ENCODE measurements at places on chromosomes 16 and 17. TPM values are rescaled to one million over a fixed set of nuclear protein-coding genes. Genes with fewer than 3 reads are reported as not detected.

Gene ORAI3
- 27.6 TPM for total RNA-seq

- no peak overlapping the region for H3K27ac ChIP-seq
- peak; percentile 54 for DNase-seq
- no peaks in the 10 kb centered on the region for H3K4me1 ChIP-seq
- H3K36me3 ChIP-seq = no peaks in the 10 kb centered on the region
Observed at GRCh38 chr17:9959377-9959981, 54.4 kb upstream of the RCVRN start.

Gene GHDC
- total RNA-seq = 8.2 TPM

DNA sequence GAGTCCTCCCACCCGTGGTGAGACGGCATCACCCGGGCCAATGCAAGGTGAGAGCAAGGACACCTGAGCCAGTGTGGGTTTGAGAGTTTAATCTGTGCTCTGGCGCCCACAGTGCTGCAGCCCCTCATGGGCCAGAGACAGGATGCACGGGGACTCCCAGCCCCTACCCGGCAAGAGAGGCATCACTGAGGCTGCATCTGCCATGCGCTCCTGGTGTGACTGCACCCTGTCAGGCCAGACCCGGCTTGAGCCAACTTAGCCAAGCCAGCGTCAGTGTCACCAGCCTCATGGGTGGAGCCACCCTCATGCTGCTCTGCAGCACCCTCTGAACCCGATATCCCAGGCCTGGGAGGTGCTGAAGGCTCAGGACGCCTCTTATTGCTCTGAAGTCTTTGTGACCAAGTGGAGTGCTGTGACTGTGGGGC lies 1.3 kb upstream of the BRICD5 start:
- no peaks in the 10 kb centered on the region for H3K27me3 ChIP-seq
- no peak overlapping the region for H3K4me3 ChIP-seq
- no peak for DNase-seq
- no peak overlapping the region for H3K27ac ChIP-seq

- H3K36me3 ChIP-seq = no peaks in the 10 kb centered on the region
- DNase-seq = no peak
- H3K4me3 ChIP-seq = peak overlapping the region; percentile 19
- H3K27ac ChIP-seq = no peak overlapping the region
- peaks cover 6% of the 10 kb centered on the region for H3K27me3 ChIP-seq
- H3K4me1 ChIP-seq = peaks cover 16% of the 10 kb centered on the region
Observed at GRCh38 chr17:42180411-42180921, 476 bp downstream of the KCNH4 start.

Gene NQO1
- 23.1 TPM for total RNA-seq

DNA sequence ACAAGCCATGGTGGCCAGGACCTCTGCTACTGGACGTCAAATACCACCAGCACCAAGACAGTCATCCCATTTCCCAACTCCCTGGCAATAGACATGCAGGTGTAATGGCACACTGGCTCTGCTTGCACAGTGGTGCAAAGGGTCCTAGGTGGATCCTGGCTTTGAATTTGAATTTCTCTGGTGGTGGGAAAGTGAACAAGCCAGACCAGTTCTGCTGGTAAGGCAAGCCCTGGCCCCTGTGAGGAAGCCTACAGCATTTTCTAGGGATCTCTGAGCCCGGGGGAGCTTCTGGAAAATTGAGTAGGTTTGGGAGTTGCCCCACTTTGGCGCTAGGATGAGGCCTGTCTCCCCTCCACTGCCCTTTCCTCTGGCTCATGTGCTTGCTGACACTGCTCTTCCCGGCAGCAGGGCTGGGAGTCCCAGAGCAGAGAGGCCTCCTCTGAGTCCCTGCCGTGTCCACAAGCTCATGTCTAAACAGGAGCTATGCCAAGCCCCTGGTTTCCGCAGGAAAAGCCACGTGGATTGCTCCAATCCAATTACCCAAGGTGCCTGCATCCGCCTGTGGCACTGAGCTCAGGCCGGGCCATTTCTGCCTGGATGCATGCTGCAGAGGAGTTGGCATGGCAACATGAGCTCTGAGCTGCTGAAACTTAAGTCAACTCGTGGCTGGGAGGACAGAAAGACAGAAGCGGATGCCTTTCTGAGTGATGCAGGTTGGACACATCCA lies 67.0 kb downstream of the PRMT7 start:
- no peaks in the 10 kb centered on the region for H3K27me3 ChIP-seq
- no peak for DNase-seq
- no peak overlapping the region for H3K4me3 ChIP-seq
- H3K27ac ChIP-seq = no peak overlapping the region
- H3K36me3 ChIP-seq = no peaks in the 10 kb centered on the region

All from uterus (tissue), 4 donors.